Activated gamma-delta T cell treated with Interleukin-2 at 50 U/mL for 16 hours (primary cell): ENCODE measurements at places on chromosomes 4 and X.

DNA sequence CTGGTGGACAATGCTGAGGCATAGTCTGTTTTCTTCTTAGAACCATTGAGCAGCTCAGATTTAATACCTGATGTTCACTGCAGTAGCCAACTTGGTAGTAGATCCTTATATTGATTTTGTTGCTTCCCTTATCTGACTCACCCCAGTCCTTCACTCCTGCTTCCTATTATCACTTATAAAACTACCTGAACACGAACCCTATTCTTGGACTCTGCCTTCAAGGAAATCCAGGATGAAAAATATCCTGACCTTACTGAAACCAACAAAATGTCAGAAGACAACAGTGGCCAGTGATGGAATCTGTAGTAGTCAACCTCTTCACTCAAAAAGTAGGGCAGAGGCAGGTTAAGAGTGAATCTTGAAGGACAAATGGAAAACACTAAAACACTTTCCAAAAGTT, 98.1 kb downstream of the CPEB2 start:
- no peak for DNase-seq

DNA sequence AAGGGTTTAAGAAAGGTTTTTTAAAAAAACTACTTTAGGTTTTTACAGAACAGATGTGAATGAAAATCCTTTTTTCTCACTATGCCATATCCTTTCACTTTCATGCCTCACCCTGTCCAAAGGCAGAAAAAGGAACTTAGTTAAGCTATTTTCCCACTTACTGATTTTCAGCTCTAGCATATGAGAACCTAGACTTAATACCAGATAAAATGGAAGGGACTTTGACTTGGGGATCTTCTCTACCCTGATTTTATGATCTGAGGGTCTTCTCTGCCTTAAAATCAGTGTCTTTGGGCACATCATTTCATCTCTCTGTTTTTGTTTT, 42.4 kb downstream of the FNIP2 start:
- no peak for DNase-seq

GRCh38 chrX:149903889-149904748, 23.1 kb downstream of the MAGEA8 start:
- DNase-seq: no peak

- DNase-seq: no peak
These were observed 11.6 kb downstream of the SASH3 start for GRCh38 chrX:129791336-129791735.
